ENCODE measurements at places on chromosomes 4 and X.

GRCh38 chr4:173009129-173009823 is 159.3 kb upstream of the GALNT7 start:
- no peak for DNase-seq

DNA sequence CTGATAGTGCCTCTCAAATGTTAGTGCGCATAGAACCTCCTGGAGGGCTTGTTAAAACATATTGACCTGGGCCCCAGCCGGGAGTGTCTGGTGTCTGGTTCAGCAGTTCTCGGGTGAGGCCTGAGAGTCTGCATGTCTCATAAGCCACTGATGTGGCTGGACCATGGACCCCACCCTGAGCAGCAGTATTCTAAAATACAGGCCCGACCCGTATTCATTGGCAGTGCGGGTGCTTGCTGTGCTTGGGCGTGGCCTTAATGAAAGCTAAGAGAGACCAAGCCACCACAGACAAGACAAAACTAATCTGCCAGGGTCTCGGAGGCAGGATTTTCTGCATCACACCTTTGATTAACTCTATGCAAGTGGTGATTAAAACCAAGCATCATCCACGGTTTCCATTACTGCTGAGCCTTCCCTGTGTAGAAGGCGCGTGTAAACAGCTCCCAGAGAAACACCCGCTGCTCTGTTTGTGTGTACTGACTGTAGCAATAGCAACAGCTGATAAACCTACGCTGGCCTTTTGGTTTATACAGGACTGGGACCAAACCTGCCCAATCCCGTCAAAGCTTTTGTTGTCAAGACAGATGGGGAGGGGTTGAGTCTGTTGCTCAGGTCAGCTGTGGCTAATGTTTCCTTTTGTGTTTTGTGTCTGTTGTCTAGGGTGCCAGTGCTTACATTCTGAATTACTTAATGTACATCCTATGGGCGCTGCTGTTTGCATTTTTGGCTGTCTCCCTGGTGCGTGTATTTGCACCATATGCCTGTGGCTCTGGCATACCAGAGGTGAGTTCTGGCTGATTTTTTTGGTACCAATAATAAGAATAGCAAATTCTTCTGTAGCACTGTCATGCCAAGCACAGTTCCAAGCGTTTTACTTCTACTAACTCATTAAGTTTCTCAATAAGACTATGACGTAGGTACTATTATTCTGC is 40.8 kb downstream of the CLCN4 start:
- no peak for DNase-seq

- no peak for DNase-seq
Measured at GRCh38 chrX:55787063-55787462, 69.5 kb downstream of the RRAGB start.

- no peak for DNase-seq
Measured at GRCh38 chr4:3481113-3481531, 18.0 kb downstream of the DOK7 start.

- no peak for DNase-seq
Measured at GRCh38 chr4:52105276-52105675, 54.2 kb downstream of the SPATA18 start.

DNA sequence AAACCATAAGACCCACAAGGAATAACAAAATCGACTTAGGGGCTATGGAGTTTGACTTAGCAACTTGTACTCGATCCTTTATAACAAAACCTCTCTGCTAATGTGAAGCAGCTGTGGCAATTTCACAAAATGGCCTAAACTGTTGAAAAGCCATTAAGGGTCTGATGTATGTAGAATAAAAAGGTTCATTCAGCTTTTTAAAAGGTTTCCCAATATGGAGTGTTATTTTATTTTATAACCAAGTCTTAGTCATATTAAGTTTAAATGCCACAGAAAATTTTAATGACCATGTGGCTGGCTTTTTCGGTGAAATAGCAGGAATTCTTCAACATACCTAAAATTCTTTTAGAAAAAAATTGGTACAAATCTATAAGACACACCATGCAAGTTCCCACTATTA is 291.8 kb upstream of the HAND2 start:
- DNase-seq: no peak

GRCh38 chrX:12360986-12361598 is 222.8 kb downstream of the FRMPD4 start:
- DNase-seq: no peak
